HTR-8/SVneo (cell line): ENCODE measurements at places on chromosomes 12 and 14.

DNA sequence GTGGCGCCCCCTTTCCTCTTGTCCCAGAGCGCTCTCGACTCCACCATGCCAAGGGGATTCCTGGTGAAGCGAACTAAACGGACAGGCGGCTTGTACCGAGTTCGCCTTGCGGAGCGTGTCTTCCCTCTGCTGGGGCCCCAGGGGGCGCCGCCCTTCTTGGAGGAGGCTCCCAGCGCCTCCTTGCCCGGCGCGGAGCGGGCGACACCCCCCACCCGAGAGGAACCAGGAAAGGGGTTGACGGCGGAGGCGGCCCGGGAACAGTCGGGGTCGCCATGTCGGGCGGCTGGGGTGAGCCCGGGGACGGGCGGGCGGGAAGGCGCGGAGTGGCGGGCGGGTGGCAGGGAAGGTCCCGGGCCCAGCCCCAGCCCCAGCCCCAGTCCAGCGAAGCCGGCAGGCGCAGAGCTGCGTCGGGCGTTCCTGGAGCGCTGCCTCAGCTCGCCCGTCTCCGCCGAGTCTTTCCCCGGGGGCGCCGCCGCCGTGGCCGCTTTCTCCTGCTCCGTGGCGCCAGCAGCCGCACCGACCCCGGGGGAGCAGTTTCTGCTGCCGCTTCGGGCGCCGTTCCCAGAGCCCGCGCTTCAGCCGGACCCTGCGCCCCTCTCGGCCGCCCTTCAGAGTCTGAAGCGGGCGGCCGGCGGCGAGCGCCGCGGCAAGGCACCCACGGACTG is 376 bp downstream of the INSM2 start:
- no peak for DNase-seq

GRCh38 chr14:94278731-94279130 is 14.3 kb downstream of the SERPINA10 start:
- no peak for DNase-seq

DNA sequence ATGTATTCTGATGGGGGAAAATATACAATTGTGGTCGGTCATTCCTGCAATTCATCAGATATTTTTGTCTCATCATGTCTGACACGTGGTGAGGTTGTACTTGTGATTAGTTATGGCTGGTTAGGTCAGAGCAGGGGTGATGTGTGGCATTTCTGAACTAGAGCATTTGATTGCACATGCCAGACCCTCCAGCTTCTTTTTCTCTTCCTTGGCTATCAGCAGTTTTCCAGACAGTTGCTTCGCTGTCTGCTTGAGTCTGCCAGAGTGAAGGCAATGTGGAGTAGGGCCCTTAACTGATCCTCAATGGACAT is 25.9 kb downstream of the TMEM117 start:
- DNase-seq, result no peak

- peak; percentile 19 for DNase-seq
Observed at GRCh38 chr12:68334132-68334531, 2.0 kb upstream of the MDM1 start.

- peak; percentile 11 for DNase-seq
Observed at GRCh38 chr14:24952851-24953666, 96.9 kb downstream of the STXBP6 start.

DNA sequence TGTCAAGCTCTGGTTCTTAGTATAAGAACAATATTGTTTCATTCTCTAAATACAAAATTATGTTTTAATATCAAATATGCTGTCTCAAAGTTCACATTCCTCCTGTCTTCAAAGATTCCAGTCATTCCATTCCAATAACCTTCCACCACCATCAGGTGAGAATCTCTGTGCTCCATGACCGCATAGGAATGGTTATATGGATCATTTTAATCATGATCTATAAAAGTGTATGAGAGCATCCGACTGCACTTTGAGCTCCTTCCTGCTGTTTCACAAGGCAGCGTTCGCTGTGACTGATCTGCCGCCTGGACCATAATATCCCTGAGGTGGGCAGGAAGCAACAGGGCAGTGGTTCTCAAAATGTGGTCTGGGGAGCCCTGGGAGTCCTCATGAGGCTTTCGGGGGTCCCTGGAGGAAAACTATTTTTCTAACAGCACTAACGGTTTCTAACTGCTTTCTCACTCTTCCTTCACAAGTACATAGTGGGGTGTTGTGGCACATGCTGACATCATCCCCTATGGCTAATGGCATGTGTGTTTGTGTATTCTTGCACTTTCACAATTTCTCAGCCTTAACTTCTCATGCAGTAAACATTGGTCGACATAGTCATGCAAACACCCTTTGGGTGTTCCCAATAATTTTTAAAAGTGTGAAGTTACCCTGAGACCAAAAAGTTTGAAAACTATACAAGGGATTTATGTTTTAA is 137.4 kb downstream of the ANO2 start:
- no peak for DNase-seq

DNA sequence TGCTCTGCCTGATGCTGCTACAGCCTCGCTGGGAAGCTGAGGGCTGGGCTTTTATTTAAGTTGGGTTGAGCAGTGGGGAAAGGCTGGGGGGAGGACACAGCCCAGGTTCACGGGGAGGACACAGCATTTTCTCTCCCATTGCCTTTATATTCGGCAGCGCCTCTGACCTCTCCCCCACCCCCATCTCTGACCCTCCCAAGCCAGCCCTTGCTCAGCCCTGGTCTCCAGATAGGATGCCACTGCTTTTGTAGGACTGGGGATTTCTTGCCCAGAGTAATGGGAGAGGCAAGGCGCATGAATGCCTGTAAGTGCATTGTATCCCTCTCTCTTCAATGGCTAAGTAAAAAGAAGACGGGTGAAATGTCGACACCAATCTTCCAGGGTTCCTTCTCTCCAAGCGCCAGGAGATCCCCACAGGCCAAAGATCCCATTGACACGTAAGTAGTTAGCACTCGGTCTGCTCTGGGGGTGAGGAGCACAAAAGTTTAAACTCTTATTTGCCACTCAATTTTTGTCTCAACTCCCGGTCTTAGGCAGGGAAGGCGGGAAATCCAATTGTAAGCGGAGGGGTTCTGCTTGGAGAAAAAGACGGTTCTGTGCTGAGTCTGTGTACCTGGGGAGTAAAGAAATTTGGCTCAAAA is 4.6 kb downstream of the HOXC4 start:
- no peak for DNase-seq

- DNase-seq, result no peak
Observed at GRCh38 chr14:71964716-71965115, 32.5 kb downstream of the RGS6 start.

DNA sequence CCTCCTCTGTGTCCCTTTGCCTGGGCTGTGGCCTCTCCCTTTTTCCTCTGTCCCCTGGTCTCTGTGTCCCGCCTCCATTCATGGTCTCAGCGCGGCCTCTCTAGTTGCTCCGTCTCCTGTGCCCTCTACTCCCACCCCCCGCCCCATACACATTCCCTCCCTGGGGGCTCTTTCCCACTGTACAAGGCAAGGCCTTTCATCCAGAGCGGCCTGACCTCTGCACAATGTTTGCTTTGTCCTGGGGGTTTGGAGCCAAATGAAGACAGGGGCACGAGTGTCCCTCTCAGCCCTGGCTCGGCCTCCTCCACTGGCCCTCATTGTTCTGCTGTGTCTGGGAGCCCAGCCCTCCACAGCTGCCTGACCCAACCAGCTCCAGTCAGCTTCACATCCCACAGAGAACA is 678.6 kb downstream of the BCL11B start:
- DNase-seq, result no peak

- DNase-seq, result peak; percentile 95
Observed at GRCh38 chr12:71663561-71664410, at the start of the genes THAP2 and ZFC3H1. Gene THAP2 (plus strand): TSS chr12:71664301. CDS start chr12:71664510, 209 bp downstream. Gene ZFC3H1 (minus strand): TSS chr12:71663848. CDS start chr12:71663610, 238 bp downstream.

GRCh38 chr14:21614240-21614639 is 20.5 kb downstream of the OR10G2 start:
- DNase-seq, result no peak

DNA sequence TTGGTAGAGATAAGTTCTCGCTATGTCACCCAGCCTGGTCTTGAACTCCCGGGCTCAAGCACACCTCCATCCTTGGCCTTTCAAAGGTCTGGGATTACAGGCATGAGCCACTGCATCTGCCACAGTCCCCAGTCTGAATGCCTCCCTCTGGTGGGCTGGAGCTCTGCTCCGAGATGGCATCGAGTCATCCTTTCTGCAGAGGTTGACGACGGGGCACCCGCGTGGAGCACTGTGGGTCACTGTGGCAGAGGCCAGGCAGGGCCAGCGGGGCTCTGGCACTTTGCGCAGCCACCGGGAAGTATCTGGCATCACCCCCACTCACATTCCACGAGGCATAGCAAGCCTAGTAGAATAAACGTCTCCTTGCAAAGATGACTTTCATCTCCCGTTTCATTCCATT is 163.3 kb upstream of the DIO3 start:
- DNase-seq, result no peak

DNA sequence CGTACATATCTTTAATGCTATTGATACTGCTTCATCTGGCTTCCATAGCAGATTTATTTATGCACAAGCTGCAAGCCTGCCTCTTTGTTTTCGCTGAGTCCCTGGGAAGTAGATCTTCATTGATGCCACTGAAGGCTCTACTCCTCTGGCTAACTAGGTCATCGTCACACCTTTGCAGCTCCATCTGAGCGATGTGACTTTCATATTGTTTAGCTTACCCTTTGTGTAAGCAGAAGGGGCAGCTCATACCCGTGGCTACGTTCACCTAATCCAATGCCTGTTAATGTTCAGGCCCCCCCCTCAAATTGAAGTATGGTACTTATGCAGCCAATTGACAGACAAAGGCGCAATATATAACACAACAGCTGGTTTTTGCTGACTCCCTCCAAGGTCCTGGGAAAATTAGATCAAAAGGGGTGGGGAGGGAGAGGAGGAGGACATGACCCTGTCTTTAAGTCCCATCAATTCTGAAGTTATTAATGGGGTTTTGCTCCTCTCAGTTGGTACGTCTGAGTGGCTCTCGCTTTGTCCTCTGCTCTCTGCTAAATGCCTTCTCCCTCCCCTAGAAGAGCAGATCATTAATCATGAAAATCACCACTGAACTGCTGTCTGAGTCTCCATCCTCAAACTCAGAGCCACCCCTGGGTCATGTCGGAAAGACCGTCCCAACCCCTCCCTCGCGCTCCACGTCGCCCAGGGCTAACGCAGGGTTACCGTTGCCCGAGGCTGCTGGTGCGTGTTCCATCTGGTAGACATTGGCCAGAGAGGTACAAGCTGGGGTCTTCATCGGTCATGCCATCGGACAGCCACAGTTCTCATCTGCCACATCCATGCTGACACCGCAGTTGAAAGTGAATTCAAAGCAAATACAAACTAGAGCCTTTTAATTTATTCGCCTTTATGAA is 128.8 kb downstream of the ADGRD1 start:
- DNase-seq, result no peak

DNA sequence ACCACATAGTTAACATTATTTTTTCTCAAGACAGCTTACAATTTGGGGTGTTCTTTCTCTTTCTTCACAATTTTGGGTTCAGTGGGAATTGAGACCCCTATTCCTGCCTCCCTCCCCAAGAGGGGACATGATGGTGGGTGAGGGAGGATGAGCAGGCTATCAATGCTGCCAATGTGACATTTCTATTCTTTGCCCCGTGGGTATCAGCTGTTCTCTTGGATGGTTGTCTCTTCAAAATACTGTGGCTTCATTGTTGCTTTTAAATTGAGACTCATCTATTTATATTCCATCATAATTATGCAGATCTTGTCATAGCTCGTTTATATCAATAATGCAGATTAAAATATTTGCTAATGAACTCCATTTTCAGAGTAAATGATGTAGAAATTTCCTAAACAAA is 56.5 kb upstream of the ANO4 start:
- no peak for DNase-seq

DNA sequence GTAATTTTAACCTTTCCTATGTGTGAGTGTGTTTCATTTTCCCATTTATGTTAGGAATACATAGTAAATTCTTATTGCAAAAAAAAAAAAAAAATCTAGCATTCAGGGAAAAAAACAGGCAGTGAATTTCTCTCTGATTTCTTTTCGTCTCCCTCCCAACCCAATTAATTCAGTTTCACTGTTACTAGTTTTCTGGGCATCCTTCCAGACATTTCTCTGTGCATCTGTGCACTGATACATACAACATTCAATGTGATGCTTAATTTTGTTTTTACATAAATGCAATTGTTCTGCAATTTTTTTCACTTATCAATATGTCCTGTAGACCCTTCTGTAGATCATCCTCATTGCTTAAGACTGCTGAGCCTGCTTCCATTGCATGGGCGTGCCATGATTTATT is 694.3 kb upstream of the TBX3 start:
- no peak for DNase-seq
